ENCODE measurements at places on chromosomes 16 and 17.

- DNase-seq, result no peak
Observed at GRCh38 chr17:82239401-82239925, 10.6 kb downstream of the SLC16A3 start.

- no peak for DNase-seq
Observed at GRCh38 chr17:7318121-7318860, 3.1 kb upstream of the GPS2 start.

DNA sequence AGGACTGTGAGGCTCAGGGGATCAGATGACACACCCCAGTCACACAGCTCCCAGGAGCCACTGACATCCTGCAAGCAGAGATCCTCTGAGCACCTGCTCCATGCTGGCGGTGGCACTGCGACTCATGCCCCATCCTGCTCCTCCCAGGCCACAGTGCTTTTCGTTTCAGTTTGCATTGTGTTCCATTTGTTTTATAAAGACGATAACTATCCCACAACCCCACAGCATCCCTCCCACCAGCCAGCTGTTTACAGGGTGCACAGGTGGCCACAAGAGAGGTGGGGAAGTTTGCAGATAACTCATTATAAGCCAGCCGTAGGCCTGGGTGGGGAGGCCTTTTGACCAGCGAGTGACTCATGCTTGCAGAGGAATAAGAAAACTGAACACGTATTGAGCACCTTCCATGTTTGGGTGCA, 28.2 kb downstream of the BCO1 start:
- DNase-seq, result no peak

GRCh38 chr16:27726621-27727261, 176.8 kb downstream of the KATNIP start:
- DNase-seq, result no peak

Data from hematopoietic multipotent progenitor cell treated with erythropoietin and hydrocortisone succinate and interleukin-3 and kit ligand, for 4 days (in vitro differentiated cells).